Stimulated activated CD4-positive, alpha-beta T cell treated with anti-CD3 and anti-CD28 coated beads, Interleukin-4, amount 100 ng/mL, for 1 hour (primary cell): ENCODE measurements at places on chromosomes 1 and 21.

GRCh38 chr21:36716836-36717235, 17.9 kb downstream of the SIM2 start:
- no peak for DNase-seq

DNA sequence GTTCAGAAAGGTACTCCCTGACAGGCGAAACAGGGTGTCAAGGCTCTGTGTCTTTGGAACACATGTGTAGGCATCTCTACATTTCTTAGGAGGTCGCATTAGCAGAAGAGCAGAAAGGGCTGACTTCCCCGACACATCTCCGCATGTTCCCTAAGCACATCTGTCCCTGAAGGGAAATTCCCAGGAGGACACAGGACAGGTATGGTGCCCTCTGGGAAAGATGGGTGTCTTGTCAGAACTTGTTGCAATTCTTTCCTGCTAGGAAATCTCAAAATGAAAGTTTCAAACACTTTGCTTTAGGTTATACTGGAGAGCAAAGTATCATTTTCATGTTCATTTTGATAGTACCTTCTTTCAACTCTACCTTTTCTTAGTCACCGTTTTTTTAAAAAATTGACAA, 2.0 kb downstream of the DSCAM start:
- no peak for DNase-seq

GRCh38 chr1:212621949-212622305, 13.4 kb downstream of the ATF3 start:
- DNase-seq: no peak

DNA sequence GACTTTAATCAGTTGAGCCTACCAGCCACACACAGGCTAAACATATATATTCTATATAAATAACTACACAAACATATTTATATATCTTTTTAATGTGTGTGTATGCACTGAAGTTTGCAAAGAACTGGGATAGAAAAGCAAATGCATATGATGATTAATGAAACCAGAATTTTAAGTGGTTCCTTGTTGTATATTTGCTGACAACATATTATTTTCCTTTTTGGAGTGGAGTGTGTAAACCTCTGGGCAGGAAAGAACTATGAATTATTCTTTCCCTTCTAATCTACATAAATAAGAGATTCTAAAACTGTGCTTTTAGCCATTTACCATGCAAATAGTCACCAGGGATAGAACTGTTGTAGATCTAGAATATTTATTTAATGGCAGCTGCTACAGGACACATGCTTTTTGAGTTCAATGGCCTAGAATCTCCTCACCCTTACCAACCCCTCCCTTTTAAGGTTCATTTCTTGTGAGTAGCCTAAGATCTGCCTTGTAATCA, 187.6 kb downstream of the BACH1 start:
- no peak for DNase-seq

DNA sequence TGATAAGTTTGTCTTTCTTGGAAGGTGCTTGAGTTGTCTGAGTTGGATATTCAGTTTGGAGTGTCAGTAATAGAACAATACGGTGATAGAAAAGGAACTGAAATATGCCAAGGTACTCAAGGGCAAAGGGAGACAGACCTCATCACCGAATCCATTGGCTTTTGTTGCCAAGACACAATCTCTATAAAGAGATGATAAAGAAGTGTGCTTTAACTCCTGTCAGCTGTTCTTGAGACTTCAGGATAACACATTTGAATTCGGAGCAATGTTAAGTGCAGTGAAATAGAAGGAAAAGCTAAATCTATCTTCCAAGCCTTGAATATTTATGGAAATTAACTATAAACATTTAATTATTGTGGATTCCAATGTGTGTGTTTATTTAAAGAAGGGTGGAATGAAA, 194.7 kb downstream of the DISC1 start:
- DNase-seq: no peak

DNA sequence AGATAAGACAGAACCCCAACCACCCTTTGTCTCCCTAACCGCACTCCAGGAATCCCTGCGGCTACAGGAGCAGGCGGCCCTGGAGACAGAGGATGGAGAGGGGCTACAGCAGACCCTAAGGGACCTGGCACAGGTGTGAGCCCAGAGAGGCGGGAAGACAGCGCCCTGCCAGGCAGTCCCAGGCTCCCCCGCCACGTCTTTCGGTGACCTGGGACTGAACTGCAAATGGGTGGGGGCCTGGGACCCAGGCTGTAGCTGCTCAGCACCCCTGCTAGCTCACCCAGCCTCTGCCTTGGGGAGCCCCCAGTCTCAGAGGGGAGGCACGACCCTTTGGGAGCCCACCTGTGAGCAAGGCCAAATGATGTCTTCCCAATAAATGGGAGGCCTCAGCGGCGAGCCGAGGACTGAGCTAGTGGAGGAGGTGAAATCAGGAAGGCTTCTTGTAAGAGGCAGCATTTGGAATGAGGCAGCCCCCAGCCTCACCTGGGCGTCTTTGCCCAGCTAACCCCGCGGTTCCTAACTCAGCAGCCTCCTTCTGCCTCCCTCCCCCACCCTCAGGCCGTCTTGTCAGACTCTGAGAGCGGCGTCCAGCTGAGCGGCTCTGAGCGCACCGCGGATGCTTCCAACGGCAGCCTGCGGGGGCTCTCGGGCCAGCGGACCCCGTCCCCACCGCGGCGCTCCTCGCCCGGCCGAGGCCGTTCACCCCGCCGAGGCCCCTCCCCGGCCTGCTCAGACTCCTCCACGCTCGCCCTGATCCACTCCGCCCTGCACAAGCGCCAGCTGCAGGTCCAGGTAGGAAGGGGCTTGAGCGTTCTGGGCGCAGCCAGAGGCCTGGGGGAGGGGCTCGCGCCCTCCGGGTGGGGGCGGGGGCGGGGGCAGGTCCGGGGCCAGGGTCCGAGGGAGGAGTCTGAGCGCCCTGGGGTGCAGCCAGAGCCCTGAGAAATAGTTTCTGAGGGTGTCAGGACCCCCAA, 16.9 kb downstream of the CROCC start:
- no peak for DNase-seq

- DNase-seq: no peak
Observed at GRCh38 chr21:35149698-35150097, 100.6 kb upstream of the RUNX1 start.

DNA sequence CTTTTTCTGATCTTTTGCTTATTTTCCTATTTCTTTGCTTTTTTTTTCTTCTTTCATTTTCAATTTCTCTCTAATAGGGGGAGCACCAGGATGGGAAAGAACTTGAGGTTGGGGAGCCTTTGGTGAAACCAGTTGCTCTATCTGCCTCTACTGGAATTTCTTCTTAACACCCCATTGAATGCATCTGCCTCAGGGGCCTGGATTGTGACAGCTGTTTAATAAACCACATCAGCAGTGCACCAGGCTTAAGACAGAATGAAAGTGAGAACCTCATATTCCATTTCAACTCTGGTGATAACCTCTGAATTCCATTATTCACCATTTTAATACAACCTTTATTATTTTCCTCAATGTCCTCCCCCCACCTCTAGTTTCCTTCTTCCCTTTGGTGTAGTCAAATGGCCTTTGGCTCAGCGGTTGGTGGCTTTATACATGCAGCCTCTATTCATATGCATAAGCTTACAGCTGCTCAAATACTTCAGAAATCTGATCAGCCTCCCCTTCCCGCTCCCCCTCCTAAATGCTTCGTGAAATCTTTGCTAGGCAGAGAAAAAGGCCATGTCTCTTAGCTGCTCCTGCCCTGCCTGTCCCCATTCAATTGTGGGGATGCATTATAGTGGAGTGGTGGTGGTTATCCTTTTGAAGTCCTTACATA, 537.3 kb upstream of the PLXNA2 start:
- DNase-seq: no peak

DNA sequence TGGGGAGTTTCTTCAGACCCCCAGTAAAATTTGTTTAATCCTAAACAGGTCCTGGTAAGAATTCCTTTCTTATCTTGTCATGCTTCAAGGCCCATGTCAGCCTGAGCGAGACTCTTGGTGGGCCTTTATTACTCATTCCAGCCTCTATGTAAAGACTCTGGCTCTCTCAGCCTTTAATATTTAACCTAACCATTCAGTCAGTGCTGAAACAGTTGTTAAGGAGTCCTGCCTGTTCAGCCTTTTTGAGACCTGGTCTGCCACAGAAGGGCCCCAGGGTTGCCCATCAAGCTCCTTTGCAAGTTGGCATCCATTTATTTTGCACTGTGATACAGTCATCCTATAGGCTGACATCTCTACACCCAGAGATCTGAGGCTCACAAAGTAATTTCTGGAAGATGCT, 107.7 kb upstream of the VANGL1 start:
- DNase-seq: no peak

DNA sequence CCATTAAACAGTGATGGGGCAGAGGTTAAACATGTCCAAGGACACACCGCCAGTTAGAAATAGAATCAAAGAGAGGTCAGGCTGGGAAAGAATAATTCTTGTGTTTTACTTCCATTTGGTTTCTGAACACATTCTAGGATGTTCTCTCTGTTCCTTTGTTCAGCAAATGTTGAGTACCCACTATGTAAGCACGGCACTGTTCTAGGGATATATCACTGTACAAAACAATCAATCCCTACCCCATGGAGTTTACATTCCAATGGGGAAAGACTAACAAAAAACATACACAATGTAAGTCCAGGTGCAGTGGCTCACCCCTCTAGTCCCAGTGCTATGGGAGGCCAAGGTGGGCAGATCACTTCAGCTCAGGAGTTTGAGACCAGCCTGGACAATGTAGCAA, 6.2 kb downstream of the MYOCOS start:
- DNase-seq: no peak

- DNase-seq: no peak
Observed at GRCh38 chr21:43805275-43805800, 16.0 kb downstream of the RRP1 start.

DNA sequence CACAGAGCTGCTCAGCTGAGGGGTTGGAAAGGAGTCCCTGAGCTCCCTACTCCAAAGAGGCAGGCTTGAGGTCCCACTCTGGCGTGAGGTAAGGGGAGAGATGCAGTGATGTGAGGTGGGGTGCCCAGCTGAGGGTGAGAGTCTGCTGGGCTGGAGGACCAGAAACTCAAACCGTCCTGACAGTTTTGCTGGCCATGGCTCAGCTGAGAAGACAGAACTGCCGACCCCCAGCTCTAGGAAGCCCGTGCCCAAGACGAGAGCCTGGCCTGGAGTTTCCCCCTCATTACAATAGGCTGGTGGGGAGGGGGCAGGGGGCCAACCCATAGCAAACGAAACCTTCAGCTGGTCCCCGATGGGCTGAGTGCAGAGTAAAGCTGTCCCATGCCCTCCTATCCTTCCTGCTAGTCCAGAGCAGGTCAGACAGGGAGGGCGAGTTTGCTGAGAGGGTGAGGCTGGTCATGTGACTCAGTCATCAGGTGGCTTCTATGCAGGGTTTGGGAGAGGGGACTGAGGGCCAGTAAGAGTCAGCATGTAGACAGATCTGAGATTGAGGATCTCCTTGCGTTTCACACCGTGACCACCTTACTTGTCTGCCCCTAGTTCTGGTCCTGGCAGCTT, 129.3 kb downstream of the PRDM2 start:
- DNase-seq: no peak

GRCh38 chr1:226487921-226488320, 60.6 kb upstream of the STUM start:
- no peak for DNase-seq

GRCh38 chr1:70411360-70411844, 334 bp downstream of the CTH start:
- no peak for DNase-seq

- peak; percentile 67 for DNase-seq
Observed at GRCh38 chr1:44036409-44037139, 5.3 kb upstream of the SLC6A9 start.

DNA sequence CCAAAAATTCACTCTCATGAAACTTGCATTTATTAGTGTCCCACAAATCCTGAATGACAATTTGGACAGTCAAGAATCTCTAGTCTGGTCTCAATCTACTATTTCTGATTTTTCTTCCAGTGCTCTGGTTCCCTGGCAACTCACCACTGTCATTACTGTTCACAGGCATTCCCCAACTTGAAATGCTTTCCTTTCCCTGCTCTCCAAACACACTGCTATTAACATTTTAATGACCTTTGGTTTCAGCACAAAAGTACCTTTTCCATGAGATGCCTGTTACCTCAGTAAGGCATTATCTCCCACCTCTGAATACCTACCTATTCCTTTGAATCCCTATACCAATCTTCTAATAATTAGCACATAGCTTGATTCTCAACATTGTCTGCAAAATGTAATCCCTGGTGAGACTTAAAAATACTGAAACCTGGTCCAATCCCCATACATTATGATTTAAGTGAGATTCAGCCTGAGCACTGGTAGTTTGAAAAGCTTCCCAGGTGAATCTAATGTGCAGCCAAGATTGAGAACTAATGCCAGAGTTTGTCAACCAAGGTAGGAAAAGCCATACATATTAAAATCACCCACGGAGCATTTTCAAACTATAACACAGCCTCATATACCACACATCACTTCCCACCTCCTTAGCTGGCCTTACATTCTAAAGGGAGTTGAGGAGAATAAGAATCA, 11.7 kb upstream of the ANGPTL3 start:
- DNase-seq: no peak

- DNase-seq: no peak
Observed at GRCh38 chr1:233561708-233562426, 52.0 kb upstream of the KCNK1 start.

- no peak for DNase-seq
Observed at GRCh38 chr1:210652329-210652954, 323.7 kb downstream of the HHAT start.

DNA sequence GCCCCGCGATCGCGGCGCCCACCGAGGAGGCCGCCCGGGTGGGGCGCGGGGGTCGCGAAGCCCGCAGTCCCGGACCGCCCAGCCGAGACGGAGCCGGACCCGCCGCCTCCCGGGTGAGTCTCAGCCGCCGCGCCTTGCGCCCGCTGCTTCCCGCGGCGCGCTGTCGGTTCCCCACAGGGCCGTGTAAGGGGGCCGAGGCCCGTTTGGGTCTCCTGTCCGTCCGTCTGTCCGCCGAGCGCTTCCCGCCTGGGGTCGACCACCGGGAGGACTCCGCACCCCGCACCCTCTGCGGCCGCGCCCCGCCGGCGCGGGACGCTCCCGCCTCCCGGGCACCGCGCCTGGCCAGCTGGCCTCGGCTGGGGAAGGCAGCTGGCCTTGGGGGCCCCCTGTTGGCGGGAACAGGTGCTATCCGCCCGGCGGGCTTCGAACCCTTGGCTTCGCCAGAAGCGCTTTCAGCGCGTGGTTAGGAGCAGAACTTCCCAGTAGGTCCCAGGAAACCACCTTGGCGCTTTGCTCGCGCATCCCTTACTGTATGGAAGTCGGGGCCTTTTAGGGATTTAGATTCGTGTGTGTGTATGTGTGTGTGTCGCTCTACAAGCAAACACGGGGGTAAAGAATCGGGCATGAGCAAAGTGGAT, 414 bp downstream of the TMEM51 start:
- DNase-seq: peak; percentile 42

DNA sequence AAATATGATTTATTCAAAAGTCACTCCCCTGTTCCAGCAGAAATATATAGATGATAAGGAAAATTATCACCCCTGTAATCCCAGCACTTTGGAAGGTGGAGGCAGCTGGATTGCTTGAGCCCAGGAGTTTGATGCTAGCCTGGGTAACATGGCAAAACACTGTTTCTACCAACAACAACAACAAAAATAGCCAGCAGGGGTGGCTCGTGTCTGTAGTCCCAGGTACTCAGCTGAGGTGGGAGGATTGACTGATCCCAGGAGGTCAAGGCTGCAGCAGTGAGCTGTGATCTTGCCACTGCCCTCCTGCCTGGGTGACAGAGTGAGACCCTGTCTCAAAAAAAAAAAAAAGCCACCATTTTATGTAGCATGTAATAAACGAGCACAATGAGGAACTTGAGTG, 1546.5 kb downstream of the NCAM2 start:
- DNase-seq: no peak
